ENCODE measurements at places on chromosomes 16 and 17.

DNA sequence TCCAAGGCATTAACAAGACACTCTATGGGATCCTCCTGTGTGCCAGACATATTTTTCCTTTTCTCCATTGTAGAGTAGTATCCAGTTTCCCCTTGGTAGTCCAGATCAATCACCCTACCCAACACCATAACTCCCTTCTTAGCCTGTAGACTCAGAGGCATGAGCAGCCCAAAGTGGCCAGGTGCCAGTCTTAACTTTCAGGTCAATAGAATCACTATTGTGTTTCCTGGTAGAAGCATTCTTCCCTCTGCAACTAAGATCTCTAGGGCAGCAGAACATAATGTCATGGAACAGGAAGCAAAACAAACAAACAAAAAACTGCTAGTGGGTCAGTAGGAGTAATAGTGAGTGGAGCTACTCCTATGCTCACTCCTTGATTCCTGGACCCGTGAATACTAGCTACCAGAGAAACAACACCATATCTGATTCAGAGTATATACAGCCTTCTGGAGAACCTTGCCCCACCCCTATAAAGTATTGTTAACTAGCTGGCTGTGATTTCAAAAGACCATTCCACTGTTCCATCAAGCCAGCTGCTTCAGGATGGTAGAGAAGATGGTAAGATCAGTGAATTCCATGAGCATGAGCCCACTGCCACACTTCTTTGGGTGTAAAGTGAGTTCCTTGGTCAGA, 11.2 kb upstream of the CLEC19A start:
- DNase-seq, result no peak

GRCh38 chr16:18832613-18833012, 31.3 kb upstream of the ARL6IP1 start:
- no peak for DNase-seq

- no peak for DNase-seq
These were observed 99.4 kb downstream of the CYLD start for GRCh38 chr16:50841081-50841886.

DNA sequence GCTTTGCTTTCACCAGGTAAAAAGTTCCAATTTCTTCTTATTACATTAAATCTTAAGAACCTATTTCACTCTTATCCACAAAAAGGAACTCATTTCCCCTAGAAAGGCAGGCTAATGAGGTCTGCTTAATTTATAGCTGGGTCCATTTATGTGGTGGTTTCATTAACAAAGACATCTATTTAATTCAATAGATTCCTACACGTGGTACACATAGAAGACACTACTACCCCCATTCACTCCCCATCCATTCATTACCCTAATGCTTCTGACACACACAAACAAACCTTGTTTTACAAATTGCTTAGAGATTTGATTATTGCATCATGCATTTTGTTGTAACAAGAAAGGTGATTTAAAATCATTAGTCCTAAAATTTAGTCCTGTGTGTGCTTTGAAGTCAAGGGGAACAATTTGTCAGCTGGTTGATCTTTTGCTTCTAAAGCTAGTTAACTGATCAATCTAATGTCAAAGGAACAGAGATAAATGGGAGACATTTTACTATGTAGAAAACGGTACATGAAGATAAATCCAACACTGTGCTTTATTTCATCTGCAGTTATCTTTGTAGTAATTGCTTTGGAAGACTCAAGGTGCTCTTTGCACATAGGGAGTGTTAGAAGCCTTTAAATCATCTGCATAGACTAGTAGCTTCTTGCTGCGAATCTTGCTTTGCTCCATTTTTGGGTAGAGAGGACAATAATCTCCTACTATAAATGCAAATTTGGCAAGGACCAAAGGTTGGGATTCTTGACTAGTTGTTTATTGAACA, 379.2 kb downstream of the CDH11 start:
- DNase-seq, result no peak

GRCh38 chr17:66313995-66314659, 11.7 kb downstream of the PRKCA start:
- DNase-seq, result no peak

DNA sequence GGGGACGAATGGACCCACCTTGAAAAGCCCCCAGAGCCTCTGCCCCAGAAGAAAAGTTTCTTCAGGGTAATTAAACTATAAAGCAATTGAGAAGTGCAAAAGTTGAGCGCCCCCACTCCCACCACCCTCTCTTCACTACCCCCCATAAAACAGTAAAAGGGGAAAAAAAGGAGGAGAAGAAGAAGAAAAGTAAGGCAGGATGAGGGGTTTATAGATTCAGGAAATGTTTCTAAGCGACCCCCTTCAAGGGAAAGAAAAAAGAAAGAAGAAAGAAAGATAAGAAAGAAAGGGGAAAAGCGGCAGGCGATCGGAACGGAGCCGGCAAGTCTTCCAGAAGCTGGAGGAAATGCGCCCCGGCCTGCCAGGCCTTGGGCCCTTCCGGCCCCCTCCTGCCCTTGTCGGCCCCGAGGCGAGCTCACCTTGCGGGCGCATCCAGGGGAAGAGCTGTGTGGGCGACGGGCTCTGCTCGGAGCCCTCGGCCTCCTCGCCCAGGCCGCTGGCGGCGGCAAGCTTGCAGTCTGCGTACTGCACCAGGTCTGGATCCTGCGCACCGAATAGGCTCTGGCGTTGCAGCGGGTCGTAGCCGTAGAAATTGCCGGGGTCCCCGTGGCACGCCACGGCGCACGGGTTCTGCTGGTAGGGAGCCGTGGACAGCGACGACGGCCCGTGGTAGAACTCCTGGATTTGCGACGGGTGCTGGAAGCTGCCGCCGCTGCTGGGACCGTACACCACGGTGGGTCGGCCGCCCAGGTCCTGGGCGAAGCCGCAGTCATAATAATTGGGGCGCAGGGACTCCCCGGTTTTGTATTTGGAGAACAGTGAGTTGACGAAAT, 1.0 kb downstream of the HOXB8 start:
- no peak for DNase-seq

GRCh38 chr17:8362651-8363332, 13.7 kb downstream of the KRABD2 start:
- no peak for DNase-seq

DNA sequence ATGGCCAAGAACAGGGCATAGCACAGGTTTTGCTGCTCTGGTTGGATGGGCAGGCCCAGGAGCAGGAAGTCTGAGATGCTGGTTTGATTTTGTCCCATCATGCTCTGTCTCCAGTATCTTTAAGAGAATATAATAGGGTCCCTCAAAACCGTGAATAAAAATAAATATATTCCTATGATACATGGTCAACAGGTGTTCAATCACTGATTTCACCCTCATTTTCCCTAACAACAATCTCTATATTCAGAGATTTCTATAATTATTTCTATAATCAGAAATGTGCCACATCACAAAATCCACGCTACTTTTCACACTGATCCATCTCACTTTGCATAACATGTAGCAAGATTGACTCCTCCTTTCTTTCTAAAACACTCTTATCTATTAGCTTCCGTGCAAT, at the start of gene OR1E2:
TSS of gene OR1E2 (minus strand) at position 101 of the 400 bp plus-strand sequence. CDS start at position 101, 0 bp downstream.
- no peak for DNase-seq

GRCh38 chr16:56389554-56389953, 35.8 kb downstream of the AMFR start:
- no peak for DNase-seq

GRCh38 chr16:27175888-27176287, 27.4 kb upstream of the KDM8 start:
- DNase-seq, result no peak

GRCh38 chr17:55722016-55722736, 488 bp downstream of the TMEM100 start:
- DNase-seq, result no peak

- DNase-seq, result no peak
These were observed 29.5 kb upstream of the ZNF469 start for GRCh38 chr16:88353232-88353631.

DNA sequence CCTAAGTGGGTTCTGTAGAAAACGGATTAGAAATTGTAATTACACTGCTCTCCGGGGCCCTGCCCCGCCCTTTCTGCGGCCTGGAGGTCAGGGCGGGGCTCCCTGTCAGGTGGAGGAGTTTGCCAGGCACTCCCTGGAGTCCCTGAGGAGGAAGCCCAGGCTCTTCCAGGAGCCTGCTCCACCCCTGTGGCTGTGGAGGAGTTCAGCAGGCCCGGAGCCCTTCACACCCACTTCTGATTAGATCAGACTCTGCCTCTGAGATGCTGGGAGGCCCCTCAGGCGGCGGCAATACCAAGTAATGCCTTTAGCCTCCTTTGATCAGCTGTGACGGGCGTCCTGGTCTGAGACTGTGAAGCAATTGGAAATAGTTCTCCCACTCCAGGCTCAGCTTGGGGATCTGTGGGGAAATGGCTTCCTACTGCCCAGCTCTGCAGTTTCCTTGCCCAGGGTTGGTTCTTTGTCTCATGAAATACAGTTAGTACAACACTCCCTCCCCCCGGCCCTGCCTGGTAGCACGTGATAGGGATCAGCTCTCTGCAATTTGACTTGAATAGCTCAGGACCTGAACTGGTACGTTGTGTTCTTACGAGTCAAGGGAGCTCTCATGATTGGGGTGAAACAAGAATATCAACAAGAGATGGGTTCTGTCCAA, 22.3 kb downstream of the BAIAP2 start:
- no peak for DNase-seq

DNA sequence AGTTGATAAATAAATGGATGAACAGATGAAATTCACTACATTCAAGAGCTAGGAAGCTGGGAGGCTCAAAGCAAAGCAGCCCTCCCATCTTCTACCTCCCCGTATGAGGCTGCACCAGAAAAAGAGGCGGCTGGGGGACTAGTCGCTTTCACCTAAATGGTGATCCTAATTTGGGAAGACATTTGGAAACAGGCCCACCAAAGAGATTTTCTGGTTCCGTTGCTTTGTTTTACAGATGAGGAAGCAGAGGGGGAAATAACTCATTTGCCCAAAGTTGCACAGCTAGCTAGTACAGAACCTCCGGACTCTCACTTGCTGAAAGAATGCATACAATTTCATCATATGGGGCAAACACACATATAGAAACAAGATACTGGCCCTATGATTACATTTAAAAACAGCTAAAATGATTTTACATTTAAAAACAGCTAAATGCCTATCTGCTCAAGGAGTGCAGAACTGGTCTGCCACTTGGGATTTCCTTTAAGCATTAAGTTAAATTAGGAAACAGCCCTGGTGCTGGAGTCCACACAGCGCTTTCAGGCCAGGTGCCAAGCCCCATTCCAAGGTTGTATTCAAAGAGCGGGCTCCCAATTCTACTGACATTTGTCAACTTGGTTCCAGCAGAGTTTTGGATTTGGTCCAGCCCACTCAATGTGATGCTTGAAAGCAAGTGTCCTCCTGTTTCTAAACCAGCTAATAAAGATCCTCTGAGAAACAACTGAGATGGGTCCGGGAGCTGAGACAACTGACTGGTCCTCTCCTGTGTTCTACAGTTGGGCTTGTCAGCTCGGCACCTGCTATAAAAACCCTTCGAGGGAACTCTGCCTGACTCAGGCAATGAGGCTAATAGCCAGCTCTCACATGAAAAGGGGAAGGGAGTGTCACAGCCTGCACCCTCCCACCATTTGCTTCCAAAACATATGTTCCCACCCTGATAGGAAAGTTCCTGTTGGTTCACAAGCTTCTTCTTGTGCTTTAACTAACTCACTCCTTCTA, 11.7 kb downstream of the ERN1 start:
- DNase-seq, result peak; percentile 82

GRCh38 chr16:28202147-28202746, 9.5 kb downstream of the XPO6 start:
- no peak for DNase-seq

DNA sequence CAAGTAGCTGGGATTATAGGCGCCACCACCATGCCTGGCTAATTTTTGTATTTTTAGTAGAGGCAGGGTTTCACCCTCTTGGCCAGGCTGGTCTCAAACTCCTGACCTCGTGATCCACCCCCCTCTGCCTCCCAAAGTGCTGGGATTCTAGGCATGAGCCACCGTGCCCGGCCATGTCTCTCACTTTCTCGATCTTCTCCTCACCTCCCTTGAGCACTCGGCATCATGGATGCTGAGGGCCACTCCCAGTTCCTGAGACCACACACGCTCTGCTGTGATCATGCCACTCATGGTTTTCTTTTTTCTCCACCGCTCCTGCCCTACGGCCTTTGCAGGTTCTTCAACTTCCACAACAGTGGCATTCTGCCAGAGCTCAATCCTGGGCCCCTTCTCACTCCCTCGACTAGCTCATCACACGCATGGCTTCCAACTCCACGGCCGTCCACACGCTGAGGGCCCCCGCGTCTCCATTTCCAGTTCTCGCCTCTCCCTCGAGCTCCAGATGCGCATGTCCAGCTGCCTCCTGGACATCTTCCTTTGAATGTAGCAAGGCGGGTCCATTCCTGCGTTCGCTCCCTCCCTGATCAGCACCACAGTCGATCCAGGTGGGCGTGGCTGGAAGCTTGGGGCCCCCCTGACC, 5.5 kb upstream of the NCBP3 start:
- no peak for DNase-seq

DNA sequence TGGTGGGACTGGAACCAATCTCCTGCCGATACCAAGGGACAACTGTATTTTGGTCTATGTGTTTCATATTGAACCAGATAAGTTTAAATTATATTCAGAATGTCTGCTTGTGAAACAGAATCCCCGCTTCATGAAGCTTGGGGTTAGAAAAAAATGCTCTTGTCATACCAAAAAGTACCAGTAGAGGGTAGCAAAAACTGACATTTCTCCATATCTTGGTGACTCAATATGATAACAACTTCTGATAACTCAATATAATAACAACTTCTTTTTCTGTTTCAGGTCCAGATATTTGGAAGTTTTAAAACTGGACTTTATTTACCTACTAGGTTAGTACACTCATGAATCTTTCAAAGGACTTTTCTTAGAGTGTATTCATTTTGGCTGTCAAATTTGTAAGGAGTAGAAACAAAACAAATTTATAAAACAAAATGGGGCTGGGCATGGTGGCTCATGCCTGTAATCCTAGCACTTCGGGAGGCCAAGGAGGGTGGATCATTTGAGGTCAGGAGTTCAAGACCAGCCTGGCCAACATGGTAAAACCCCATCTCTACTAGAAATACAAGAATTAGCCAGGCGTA, 52.3 kb upstream of the ADCY7 start:
- peak; percentile 53 for DNase-seq

- DNase-seq, result no peak
These were observed 115.5 kb downstream of the AATF start for GRCh38 chr17:37064206-37064605.

GRCh38 chr16:708019-708418, 2.4 kb upstream of the FBXL16 start:
- DNase-seq, result no peak

Measured in RPMI8226 (cell line).